CD4-positive, alpha-beta T cell (primary cell): ENCODE measurements at places on chromosomes 1 and 21.

DNA sequence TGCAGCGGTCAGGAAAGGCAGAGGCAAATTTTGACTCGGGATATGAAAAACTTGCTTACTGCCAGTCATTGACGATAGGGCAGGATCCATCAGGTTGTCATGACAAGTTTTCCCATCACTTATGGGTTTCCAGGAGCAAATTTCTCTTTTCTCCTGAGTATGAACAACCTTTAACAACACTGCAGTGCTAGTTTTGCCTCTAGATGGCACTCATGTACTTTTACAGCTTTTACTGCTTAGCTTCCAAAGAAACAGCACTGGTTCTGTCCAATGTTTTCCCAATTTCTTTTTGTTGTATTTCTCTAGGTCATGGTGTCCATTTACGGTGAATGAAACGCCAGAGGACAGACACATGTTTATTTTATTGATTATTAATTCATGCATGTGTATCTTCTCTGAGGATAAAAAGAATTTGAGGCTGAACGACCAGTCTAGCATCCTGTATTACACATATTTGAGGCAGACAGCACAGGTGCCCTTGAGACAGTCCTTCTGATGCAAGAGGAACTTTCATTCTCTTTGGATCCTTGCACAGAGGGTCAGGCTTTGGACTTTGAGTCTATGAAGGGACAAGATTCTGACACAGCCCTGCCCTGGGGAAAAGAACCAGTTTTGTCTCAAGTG, 112.3 kb upstream of the TRABD2B start:
- no peak for DNase-seq

DNA sequence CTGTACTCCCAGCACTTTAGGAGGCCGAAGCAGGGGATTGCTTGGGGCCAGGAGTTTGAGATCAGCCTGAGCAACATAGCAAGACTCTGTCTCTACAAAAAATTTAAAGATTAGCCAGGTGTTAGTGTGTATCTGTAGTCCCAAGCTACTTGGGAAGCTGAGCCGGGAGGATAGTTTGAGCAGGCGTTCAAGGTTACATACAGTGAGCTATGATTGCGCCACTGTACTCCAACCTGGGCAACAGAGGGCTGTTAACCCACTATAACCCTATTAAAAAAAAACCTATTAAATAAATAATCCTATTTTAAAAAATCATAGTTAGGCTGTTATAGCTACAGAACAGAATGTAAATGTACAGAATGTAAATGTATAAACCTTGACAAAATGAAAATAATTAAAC, 2.2 kb downstream of the MIS18A start:
- DNase-seq, result no peak

GRCh38 chr1:101290119-101290921, 53.5 kb downstream of the S1PR1 start:
- no peak for DNase-seq

- no peak for DNase-seq
Measured at GRCh38 chr1:168136709-168137514, at the start of gene GPR161. TSS of gene GPR161 (minus strand) at chr1:168136930. CDS start at chr1:168104850, 32,080 bp downstream.

DNA sequence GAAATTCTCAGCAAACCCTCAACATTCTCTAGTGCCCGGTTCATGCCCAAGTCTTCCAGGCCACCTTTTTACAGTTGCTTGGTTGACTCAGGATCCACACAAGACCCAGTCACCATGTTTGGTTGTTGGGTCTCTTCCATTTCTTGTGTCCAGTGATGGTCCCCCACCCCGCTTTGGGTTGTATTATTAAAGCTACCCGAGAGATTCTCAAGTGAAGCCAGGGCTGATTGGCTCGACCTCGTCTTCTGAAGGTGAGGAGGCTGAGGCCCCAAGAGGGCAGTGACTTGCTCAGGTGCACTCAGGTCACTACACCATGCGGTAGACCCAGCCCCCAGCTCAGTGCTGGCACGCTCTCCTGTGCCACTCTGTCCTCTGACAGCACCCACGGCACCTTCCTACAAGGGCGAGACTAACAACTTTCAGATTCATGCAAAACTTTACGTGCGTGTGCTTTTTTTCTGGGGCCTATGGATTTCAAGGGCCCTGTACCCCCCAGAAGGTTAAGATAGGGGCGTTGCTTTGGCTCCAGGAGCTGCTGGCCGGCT, 50.3 kb downstream of the CAPN9 start:
- DNase-seq, result no peak

DNA sequence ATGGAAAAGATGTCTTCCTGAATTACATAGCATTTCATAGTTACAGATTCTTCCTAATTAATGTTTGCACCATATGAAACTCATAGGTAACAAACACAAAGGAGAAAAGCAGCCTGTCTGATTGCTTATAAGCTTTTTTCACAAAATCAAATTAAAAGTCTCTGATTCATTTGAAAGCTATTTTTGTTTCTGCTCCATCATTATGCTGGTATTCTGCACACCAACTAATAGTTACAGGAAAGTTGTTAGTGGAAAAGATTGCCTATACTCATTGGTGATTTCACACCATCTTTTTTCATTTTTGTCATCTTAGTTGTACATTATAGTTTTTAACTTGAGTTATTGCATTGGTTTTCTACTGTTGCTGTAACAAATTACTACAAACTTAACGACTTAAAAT, 70.0 kb downstream of the PRKAA2 start:
- DNase-seq, result no peak

- DNase-seq, result no peak
Measured at GRCh38 chr1:80666073-80666472, 1134.7 kb upstream of the ADGRL2 start.

DNA sequence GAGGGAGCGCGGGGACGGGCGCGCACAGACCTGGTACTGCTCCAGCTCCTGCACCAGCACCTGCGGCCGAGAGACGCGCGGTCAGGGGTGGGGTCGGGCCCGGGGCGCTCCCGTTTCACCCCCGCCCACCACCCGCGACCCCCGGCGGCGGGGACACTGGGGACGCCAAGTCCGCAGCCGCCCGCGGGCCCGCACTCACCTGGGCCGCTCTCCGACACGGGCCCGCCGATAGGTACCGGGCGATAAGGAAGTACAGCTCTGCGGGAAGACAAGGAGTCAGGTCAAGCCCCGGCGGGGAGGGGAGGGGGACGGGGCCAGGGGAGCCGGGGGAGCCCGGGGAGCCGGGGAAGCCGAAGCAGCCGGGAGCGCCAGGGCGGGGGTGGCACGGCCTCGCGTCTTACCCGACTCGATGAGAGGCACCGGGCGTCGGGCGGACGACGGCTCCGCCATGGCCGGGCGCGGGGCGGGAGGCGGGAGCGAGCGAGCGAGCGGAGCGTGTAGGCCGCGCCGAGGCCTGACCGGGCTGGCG, 326 bp downstream of the BRWD1 start:
- no peak for DNase-seq

DNA sequence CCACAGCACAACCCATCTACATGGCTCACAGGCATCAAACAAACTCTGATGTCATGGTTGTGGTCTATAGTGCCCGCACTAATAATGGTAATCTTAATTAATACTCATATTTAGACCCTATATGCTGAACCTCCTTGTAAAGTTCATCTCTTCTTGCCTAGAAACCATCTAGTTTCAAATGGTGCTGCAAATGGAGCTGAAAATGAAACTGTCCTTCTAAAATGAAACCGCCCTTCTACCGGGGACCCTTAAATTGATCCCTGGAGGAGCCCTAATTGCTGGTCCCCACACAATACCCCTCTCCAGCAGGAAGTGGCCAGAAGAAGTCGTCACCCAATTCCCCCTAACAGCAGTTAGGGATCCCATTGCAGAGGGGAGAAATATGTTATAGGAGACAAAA, 612.6 kb downstream of the MRPL39 start:
- DNase-seq, result no peak

GRCh38 chr1:178706432-178706831, 18.6 kb upstream of the RALGPS2 start:
- DNase-seq, result no peak

- DNase-seq, result no peak
Measured at GRCh38 chr1:209382231-209383100, 201.0 kb upstream of the CAMK1G start.

GRCh38 chr1:151062741-151063371, 2.7 kb downstream of the MLLT11 start:
- DNase-seq, result no peak

- DNase-seq, result no peak
Measured at GRCh38 chr1:100499194-100499811, 38.6 kb upstream of the GPR88 start.

DNA sequence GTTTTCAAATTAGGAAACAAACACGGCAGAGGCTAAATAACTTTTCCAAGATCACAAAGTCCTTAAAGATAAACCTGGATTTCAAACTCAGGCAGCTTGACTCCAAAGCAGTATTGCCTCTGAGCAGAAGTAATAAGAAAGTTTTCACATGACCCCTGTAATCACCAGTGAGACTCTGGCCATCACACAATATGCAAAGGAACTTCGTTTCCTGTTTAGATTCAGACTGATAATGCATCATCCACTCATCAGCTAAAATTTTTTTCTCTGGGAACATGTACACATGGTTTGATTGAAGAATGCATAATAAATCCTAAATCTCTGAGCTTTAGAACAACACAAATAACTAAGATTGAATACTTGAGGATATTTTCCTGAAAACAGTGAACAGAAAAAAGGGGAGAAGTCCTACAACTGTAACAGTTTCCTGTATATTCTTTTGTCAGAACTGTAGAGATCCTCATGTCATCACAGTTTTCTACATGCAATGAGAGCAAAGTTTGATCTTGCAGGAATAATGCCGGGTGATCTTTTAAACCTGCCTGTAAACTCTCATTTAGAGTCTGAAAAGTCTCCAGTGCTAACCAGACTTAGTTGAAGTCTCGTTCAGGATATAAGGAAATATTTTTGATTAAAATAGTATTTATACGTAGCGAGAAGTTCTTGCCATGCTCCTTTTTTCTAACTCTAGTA, 225.3 kb downstream of the SPATA17 start:
- DNase-seq, result no peak

GRCh38 chr1:66626261-66626660, 92.3 kb downstream of the SGIP1 start:
- no peak for DNase-seq

GRCh38 chr1:30724175-30724574, 790 bp upstream of the MATN1 start:
- no peak for DNase-seq

- DNase-seq, result no peak
Measured at GRCh38 chr1:218664385-218665170, 319.4 kb downstream of the TGFB2 start.

DNA sequence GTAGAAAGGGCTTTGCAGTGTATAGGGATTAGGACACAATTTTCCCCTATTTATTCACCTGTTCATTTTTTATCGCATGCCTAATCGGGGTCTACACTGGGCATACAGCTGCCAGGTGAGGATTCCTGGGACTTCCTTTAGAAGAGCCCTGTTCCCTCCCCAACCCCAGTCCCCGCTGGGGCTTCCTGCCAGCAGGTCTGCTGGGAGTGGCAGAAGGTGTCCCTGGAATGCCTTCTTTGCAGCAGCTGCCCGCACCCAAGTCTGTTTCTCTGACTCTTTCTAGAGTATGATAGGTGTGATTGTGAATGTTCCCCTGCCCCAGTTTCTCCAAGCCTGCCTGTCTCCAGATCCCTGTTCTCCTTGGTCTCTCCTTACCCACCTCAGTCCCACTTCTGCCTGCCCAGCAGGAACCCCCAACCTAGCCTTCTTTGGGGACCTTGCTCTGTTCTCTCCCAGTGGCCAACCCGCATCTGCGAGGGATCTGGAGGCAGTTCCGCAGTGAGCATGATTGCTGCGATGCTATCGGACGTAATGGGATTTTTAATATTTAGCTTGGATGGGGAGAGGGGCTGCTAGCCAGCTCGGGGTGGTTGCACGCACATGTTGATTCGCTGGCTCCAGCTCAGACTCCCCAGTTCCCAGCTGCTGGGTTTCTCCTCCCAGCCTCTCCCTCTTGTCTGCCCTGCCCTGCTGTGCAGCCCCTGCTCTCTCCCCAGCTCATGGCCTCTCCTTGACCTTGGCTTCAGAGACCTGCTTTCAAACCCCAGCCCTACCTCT, 79.8 kb downstream of the EPHB2 start:
- no peak for DNase-seq

DNA sequence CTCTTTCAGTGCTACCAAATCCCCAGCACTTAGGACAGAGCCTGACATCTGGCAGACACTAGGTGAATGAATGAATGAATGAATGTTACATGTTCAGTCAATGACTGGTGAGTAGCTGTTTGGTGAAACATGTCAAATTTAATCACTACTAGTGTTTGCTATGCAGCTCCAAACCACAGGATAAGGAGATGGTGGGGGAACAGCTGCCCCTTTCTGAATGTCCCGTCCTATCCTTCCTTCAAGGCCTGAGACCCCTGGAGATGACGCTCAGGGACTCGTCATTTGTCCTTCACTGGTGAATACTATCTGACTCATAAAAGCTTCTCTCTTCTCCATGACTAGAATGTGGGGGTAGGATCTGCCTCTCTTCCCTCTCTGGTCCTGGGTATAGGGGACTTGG, 175.4 kb downstream of the HIVEP3 start:
- DNase-seq, result no peak

DNA sequence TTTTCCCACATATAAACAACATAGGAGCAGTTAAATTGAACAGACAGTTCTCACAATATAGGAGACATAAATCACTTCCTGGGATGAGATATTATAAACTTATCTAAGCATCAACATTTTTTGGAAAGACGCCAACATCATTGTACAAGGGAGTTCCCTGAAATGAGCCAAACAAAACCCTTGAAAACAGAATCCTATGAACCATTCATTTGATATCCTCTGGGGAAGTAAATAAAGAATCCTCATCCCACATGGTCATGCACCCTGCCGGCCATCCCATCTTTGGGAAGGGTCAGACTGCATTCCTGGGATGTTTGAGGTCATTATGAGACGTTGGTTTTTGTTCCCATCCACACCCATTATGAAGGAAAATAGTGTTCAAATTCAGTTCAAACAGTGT, 111.8 kb upstream of the USP25 start:
- no peak for DNase-seq

DNA sequence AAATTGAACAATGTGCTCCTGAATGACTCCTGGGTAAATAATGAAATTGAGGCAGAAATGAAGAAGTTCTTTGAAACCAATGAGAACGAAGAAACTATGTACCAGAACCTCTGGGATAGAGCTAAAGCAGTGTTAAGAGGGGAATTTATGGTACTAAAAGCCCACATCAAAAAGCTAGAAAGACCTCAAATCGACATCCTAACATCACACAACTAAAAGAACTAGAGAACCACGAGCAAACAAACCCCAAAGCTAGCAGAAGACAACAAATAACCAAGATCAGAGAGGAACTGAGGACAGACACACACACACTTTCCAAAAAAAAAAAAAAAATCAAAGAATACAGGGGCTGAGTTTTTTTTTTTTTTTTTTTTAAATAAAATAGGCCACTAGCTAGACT, 564.2 kb downstream of the SMYD3 start:
- DNase-seq, result no peak

GRCh38 chr1:156195853-156196252, 1.9 kb downstream of the SLC25A44 start:
- no peak for DNase-seq

DNA sequence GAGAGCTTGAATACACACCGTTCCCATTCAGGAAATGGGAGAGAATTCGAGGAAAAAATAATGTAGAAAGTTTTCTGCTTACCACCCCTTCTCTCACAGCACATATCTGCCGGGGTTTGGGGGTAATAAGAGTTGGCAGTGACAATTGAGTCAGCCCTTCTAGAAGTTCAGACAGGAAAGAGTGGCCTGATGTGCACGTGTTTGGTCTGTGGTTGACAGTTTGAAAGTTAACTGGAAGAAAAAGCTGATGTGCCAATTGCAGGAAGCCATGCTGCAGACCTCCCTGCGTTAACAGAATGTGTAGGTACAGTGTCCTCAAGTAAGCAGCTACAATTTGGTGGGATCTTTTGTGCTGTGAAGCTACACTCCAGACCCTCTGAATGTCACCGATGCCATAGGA, 50.9 kb downstream of the DHX9 start:
- DNase-seq, result no peak
